ENCODE measurements at places on chromosomes 6 and 20.

GRCh38 chr6:18400831-18401446, 13.8 kb downstream of the RNF144B start:
- DNase-seq = peak; percentile 41

DNA sequence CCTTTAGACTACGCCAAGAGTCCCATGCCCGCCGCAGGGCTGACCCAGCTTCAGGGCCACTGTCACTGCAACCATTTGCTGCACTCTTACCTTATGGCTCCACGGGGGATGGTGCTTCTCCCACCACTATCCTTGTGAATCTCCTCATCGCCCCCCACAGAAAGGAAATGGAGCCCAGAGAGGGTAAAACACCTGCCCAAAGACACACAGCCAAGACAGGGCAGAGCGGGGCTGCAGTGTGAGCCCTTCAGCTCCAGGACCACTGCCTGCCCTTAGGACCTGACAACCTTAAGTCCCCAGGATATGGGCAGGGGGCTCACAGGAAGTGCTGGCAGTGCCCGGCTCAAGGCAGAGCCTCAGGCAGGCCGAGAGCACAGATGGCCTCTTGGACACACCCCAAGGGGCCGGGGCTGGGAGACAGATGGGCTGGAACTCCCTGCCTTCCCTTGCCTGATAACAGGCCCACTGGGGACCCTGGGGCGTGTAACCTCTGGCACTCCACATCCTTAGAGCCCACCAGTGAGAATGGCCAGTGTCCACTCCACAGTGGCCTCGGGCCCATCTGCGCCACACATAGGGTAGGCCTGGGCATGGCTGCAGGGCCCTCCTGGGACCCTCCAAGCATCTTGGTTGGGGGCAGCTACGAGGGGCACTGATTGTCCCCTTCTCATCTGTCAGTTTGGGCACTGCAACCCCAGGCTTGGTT, 265.2 kb downstream of the TAF4 start:
- no peak for DNase-seq

GRCh38 chr6:17552861-17553260, 47.2 kb upstream of the FAM8A1 start:
- no peak for DNase-seq

DNA sequence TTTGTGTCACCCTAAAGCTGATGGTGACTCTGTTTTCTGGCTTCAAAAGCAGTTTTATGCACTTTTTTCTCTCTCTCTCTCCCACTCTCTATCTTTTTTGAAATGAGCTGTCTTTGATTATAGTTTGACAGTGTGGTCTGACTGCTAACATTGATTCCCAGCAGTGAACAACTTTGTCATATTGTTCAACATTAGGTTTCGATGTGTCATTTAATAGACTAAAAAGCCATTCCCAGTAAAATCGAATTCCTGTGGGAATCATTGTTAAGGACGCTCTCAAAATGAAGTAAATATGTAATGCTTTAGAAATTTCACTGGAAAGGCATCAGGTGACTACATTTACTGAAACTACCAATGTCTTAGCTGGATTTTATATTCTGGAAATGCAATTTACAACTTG, 69.9 kb upstream of the FLRT3 start:
- no peak for DNase-seq

DNA sequence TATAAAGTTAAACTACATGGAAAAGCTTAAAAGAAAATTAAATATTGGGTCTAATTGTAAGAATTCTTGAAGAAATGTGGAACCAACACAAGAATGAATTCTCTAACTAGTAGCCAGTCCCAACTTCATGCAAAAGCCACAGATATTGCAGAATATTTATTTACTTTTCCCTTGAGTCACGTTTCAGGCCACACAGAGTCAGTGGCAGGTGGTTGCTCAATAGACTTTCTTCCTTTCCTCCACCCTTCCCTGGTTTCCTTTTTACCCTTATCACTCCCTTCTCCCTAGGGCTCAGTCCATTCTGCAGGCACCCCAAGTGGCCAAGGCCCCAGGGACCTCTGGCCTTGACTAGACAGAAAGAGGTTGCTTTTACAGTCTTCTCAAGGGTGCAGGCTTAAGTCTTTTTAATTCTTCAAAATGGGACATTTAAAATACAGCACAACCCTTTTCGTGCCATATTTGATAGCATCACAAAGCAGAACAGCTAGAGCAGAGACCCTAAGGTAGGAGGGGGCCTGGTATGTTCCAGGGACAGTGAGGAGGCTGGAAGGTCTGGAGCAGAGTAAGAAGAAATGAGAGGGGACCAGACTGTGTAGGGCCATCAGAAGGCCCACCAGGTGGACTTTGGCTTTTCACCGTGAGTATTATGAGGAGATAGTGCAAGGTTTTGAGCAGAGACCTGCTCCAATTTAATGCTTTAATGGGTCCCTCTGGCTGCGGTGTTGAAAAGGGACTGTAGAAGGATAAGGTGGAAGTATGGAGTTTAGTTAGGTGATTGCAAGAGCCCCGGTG, 65.0 kb downstream of the HDDC2 start:
- peak; percentile 20 for DNase-seq

GRCh38 chr6:37442416-37443215, 9.6 kb downstream of the CMTR1 start:
- no peak for DNase-seq

- no peak for DNase-seq
Measured at GRCh38 chr6:11584244-11584643, 46.7 kb downstream of the TMEM170B start.

DNA sequence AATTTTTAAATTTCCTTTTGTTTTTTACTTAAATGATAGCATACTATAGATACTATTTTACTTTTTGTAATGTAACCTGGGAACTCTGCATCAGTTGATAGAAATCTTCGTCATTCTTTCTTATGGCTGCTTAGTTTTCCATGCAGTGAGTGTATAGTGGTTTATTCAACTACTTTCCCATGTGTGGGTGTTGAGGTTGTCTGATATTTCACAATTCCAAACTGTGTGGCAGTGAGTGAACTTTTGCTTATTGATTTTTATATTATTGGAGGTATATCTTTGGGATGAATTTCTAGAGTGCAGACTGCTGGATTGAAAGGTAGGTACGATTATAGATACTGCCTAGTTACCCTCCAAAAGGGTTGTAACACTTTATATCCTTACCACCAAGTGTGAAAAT, 136.5 kb downstream of the CDKAL1 start:
- DNase-seq = no peak

- no peak for DNase-seq
Measured at GRCh38 chr6:107737397-107737793, 86.7 kb downstream of the SCML4 start.

- DNase-seq = no peak
Measured at GRCh38 chr20:38181207-38181801, 16.2 kb upstream of the TGM2 start.

DNA sequence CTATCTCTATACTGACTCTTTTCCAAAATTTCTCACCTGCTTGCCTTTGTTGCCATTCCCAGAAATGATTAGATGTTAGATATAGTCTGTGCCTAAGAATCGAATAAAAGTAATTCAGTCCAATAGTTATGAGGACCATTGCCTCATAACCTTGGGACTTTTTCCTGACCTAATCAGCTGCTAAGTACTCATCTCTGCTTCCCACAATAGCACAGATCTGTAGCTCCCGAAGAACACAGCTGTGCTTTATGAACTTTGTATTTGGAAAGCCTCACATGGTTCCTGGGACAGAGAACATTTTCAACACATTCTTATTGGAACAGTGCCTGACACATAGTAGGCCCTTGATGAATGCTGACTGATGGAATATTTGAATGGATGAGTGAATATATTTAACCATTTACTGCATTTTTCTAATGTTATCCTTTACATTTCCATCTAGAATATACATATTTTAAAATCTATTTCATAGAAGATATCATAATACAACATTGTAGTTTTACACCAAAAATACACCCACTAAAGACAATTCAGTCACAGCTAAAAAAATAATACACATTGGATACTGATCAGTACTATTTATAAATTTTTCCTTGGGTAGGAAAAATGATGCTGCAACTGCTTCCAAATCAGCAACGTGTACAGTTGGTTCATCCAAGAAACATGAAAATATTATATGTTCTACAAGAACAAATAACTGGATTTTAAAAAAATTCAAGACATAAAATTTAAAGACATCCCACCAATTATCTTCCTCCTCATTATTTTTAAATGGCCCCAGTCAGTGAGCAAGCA, 53.9 kb downstream of the HS3ST5 start:
- DNase-seq = no peak

- no peak for DNase-seq
Measured at GRCh38 chr6:106125925-106126435, 39.8 kb downstream of the PRDM1 start.

GRCh38 chr6:55636406-55637102, 57.6 kb upstream of the HMGCLL1 start:
- DNase-seq = no peak

DNA sequence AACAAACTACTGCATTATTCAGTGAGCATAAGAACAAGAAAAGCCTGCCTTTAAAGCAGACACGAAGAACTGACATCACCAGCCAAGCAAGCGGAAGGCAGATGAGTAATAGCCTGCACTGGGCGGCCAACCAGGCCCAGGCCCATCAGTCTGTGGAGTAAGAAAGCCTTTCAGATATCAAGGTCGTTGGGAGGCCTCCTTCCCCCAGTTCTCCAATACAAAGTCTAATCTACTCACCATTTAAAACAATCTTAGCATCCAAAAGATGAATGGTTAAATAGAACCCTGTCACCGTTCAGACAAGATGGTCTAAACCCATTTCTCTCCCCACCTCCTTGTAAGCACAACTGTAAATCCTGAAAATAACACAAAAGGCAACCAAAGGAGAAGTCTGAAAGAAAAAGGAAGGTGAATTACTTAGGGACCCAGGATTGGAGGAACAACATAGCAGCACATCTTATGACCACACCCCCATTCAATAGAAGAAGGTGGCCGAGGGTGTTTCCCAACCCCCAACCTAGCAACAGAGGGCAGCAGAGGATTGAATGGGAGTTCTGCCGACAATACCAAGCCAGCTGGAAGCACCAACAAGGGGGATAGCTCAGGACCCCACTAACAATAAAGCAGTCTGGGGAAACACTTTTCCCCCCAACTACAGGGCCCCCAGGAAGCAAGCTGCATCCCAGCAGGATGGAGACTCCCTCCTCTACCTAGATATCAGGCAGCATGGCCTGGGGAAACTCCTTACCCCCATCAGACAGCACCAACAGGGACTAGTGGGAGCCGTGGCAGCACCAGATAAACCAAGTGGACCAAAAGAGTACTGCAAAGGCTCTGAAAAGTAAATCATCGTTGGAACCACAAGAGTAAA, 67.9 kb downstream of the ZHX3 start:
- DNase-seq = no peak

DNA sequence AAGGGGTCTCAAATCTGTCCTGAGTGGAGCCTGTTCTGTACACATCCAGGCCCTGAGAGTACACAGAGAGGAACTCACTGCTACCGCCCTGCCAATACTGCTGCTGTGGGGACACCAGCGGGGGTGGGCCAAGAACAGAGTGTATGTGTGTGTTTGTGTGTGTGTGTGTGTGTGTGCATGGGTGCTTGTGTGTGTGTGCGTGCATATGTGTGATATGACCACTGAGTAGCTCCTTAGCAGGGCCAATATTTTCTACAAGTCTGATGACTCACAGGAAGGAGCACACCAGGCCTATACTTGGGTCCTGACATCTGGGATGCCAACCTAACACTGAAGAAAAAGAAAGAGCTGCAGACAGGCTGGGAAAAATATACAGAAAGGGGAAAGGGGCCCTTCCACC, 1.4 kb downstream of the RAET1E start:
- no peak for DNase-seq

DNA sequence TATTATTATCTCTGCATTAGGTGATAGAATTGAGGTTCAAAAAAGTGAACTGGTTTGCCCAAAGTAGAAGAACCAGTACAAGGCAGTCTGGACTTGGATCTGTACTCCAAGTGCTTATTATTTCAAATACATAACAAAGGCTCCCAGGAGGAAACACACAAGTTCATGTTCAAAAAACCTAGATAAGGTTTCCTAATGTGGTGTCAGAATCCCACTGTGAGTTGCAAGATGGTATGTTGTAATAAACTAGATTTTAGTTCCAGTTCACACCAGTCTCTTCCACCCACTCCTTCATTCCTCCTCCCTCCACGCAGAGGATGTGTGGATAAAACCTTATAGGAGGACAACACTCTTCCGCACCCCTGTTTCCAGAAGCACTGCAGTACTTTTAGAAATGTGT, 42.8 kb downstream of the KIAA0319 start:
- DNase-seq = no peak

DNA sequence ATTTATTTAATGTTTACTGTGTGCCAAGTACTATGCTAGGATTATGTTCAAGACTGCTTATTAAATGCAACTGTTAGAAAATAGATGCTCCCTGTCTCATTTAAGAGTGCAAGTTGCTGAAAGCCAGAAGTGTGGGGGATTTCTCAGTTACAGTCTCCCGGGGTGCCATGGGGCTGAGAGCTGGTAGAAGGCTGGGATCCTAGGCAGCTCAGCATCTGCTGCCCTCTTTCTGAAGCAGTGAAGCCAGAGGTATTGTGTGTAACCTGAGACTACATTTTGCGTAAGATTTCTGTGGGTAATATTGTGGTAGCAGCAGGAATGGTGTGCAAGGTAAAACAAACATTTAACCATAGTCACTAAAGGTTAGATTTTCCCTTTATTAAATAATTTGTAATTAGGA, 120.6 kb downstream of the AKAP7 start:
- no peak for DNase-seq

DNA sequence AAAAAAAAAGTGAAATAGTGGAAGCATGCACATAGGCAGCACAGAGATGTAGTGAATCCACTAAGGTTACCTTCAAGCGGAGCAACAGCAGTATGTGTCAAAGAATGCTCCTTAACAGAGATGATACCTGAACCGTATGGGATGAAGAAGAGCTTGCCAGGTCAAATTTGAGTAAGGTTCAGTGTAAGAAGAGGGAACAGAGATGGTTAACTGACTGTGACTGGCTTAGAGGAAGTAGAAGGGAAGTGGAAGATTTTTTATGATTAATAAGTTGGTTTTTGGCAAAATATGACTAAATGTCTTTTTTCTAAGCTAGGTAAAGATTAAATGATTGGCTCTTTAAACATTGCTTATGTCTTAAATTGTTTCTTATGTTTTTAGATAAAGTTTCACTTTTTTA, 52.6 kb upstream of the C20orf144 start:
- DNase-seq = no peak

DNA sequence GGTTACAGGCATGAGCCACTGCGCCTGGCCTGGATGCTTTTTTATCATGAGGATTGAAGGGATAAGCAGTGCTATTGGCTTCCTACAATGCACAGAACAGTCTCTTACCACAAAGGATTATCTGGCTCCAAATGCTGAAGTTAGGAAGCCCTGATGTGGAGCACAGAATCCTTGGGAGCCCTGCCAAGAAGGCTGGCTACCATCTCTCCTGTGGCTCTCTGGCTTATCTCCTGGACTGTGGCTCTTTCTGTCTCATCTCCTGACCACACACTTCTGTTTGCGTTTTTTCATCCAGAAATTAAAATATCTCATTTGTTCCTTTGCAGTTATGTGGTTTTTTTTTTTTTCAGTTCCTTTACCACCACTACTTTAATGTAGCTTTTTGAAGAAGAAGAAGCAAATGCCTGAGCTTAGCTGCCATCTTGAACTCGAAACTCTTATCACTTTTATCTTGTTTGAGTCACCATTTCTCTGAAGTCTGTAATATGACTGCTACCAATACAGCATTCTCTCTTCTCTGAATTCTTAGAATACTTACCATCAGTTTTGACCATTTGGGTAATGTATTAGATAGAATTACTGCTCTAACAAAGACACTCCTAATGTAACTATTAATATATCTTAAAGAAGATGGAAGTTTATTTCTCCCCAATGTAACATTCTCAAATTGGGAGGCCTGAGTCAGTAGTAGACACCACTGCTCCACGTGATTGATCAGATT, 1044.7 kb downstream of the KIF16B start:
- DNase-seq = no peak

GRCh38 chr6:155066361-155066760, 71.2 kb downstream of the TIAM2 start:
- DNase-seq = no peak
